ENCODE measurements at places on chromosomes 2 and 18. TPM values are rescaled to one million over a fixed set of nuclear protein-coding genes. Genes with fewer than 3 reads are reported as not detected.

DNA sequence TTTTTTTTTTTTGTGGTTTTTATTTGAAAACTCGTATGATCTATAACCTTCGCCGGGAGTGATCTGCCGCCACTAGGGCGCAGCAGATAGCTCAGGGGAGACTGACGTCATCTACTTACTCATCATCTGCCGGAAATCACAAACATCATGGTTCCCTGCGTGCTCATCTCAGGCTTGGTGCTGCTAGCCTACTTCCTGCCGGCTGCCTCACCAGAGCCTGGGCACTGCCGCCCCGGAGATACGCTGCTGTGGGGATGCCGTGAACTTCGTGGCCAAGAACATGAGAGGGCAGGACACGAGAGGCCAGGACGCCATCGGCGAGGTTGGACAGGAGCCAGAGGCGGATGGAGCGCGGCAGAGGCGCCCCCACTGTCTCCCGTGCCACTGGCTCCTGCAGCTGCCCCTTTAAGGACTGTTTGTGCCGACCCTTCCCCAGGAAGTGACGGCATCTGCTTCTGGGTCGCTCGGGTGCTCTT lies 68.8 kb downstream of the DOK6 start:
- DNase-seq = no peak

DNA sequence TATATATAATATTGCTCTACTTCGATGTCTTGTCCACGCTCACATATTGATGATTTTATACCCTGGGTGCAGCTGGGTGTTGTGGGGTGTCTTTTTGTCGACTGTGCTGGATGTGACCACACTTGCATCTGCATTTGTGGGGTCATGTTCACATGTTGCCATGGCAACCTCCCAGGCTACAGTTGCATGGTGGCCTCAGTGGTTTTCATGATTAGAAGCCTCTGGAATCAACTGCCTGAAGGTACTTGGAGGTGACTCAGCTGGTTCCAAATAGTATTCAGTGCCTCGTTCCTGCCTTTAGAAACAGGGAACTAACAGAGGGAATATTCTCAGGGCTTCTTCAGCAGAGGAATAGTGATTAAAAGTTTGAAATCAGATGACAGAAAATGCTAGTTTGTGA lies 166.3 kb upstream of the NYAP2 start:
- no peak for DNase-seq

The VWA3B gene
- not detected for total RNA-seq

The SGPP2 gene
- total RNA-seq = not detected

DNA sequence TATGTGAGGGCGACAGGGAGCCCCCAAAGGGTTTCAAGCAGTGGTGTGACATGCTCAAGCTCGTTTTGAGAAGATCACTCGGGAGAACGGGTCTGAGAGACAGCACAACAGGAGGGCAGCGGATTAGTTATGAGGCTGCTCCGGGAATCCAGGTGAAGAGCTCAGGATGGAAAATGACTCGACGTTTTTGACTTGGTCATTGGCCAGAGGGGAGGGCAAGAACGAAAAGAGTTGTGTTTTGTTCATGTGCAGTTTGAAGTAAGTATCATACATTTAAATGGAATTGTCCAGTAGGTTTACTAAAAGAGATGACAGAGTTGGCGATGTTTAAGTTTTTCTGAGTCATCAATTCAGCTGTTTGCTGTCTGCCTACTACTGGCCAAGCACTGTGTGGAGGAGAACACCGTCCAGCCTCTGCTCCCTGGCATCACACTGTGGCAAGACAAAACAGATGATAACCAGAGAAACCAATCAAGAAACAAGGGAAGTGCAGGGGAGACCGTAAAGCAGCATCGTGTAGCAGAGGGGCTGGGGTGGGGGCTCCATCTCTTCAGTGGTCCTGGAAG lies 25.3 kb upstream of the ANXA4 start:
- no peak for DNase-seq
